ENCODE measurements at places on chromosomes 7 and 10.

- no peak for DNase-seq
Measured at GRCh38 chr10:30368065-30368718, 19.1 kb upstream of the MTPAP start.

- DNase-seq: no peak
Measured at GRCh38 chr10:91022390-91022789, 101.5 kb upstream of the ANKRD1 start.

- no peak for DNase-seq
Measured at GRCh38 chr10:117680601-117681000, 138.1 kb downstream of the EMX2 start.

DNA sequence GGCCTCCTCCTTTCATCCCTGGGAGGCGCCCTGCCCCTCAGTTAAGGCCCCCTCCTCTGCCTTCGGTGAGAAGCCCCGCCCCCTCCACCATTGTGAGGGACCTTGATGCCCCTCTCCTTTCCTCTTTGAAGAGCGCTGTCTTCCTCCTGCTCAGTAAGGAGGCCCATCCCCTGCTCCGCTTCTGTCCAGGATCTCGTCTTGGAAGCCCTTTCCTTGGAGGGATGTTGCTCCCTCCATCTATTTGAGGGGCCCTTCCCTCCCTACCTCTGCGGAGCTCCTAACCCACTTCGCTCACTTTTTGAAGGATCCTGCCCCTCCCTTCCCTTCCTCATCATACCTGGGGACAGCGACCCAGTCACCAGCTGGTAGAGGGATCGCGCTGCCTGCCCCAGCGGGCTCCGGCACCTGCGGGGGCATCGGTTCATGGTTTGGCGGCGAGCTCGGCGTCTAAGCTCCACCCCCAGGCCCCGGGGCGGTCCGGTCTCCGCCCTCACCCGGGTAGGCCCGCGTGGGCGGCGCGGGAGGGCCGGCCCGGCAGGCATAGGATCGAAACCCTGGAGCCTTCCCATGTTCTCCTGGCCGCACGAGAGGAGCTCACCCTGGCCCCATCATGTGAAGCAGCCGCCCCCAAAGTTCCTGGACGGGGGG is 4.1 kb downstream of the KCNIP2 start:
- DNase-seq: no peak

- DNase-seq: no peak
Measured at GRCh38 chr7:50349963-50350944, 45.7 kb downstream of the IKZF1 start.

GRCh38 chr7:33886149-33886623 is 19.2 kb upstream of the BMPER start:
- no peak for DNase-seq

- no peak for DNase-seq
Measured at GRCh38 chr7:97145068-97145467, 27.6 kb downstream of the SDHAF3 start.

DNA sequence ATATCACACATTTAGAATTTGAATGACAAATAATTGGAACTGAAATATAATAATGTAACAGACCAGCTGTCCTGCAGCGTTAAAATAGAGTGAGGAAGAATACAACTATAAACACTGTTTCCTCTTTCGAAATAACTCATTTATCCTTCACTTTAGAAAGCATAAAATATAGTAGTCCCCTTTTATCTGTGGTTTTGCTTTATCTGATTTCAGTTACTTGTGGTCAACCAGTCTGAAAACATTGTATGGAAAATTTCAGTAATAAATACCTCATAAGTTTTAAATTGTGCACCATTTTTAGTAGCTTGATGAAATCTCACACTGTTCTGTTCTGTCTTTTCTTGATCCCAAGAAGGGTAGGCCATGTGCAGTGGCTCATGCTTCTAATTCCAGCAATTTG is 31.7 kb downstream of the POLR1F start:
- DNase-seq: no peak

GRCh38 chr7:3517344-3517743 is 216.3 kb downstream of the SDK1 start:
- no peak for DNase-seq

- no peak for DNase-seq
Measured at GRCh38 chr7:106865130-106866041, at the start of gene PIK3CG. Gene PIK3CG, plus strand, starts transcription at chr7:106865282. Its CDS starts 2,280 bp downstream, at chr7:106867562.

DNA sequence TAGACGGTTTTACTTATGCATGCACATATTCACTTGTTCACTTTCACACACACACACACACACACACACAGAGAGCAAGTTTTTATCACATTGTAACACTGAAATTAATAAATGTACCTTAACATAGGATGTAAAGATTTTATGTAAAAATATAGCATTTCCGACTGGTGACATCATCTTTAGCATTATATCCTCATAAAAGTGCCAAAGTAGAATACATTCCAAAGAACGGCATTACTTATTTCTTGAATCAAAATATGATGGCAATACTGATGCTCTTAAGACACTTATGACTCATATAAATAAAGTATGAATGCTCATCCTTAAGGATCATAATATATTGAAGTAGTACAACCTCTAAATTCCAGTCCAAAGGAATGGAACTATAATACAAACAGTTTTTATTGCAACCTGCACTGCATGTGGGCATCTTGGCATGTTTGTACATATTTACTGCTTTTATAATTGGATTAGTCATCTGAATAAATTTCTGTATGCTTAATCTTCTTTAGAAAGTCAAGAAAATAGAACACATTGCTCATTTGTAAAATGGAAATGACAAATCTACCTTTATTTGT is 290.0 kb upstream of the SEMA3A start:
- DNase-seq: no peak

DNA sequence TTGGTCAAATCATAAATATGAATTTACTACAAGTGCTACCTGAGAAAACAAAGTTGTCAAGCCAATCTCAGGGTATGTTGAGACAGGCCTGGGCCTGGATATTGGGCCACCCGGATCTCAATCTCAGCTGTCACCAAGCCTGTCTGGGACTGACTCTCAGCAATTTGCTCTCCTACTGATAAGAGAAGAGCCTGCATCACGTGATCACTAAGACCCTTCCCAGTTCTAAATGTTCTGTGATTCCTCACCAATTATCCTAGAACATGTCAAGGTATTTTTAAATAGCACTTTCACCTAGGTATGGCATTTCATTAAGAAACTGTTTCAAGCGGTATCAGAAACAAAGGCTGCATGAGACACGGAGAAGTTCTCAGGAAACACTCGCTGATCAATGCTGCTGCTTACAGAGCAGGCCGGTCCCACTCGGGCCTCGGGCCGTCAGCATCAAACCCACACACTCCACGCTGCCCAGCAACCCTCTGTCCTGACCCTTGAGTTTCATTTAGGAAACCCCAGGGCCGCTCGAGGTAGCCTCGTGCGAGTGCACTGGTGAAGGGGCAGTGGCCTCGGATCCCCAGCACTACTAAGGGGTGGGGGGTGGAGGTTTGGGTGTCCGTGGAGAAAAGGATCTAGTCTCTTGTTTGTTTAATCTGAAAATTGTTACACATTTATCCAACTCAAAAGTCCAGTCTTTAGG is 4.1 kb downstream of the KLF6 start:
- no peak for DNase-seq
